Effector CD8-positive, alpha-beta T cell (primary cell): ENCODE measurements at places on chromosomes 3 and 15.

GRCh38 chr3:55923626-55924025, 436.5 kb upstream of the WNT5A start:
- DNase-seq: no peak

DNA sequence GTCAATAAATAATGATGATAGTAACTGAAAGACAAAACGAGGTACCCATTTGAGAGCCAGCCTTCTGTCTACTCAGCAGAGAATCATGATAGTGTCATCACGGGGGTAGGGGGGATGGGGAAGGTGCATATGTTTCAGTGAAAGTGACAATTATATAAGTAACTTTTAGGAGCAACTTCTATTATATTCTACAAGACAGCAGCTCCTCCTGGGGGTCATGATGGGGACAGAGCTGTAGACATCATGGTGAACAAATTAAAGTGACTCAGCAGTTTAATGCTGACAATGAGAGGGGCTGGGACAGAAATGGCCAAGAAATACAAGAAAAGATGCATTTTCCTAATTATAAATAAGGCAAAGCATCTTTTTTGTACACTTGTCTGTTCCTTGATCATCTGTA, 11.8 kb downstream of the CAPN3 start:
- DNase-seq: no peak

GRCh38 chr3:73107676-73108187, 46.3 kb downstream of the EBLN2 start:
- no peak for DNase-seq

DNA sequence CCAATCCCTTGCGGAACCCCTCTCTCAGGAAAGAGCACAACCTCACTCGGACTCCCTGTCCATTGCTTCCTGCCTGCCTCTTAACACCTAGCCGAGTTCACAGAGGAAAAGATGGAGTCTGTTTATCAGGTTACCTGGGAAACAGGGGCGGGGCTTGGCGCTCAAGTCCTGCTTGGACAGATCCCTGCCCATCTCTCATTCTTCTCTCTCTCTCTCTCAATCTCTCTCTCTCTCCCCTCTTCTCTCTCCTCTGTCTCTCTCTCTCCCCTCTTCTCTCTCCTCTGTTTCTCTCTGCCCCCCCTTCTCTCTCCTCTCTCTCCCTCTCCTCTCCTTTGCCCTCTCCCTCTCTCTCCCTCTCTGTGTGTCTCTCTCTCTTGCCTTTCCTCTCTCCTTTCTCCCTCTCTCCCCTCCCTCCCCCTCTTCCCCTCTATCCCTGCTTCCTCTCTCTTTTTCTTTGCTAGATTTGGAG, at the start of gene EFHB:
TSS of gene EFHB (minus strand) at position 120 of the 469 bp plus-strand sequence. CDS start 199 bp downstream, outside the sequence.
- DNase-seq: no peak

GRCh38 chr15:75213768-75214221, 12.1 kb downstream of the C15orf39 start:
- no peak for DNase-seq

DNA sequence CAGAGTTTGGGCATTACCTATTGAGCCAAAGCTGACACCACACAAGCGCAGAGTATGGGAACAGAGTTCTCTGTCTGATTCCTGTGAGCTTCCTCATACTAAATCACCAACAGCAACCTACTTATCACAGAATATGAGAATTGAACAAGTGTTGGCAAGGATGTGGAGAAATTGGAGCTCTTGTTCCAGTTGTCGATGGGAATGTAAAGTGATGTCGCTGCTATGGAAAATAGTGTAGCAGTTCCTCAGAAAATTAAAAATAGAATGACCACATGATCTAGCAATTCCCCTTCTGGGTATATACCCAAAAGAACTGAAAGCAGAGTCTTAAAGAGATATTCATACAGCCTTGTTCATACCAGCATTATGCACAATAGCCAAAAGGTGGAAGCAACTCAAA, 33.4 kb downstream of the CD86 start:
- DNase-seq: no peak

DNA sequence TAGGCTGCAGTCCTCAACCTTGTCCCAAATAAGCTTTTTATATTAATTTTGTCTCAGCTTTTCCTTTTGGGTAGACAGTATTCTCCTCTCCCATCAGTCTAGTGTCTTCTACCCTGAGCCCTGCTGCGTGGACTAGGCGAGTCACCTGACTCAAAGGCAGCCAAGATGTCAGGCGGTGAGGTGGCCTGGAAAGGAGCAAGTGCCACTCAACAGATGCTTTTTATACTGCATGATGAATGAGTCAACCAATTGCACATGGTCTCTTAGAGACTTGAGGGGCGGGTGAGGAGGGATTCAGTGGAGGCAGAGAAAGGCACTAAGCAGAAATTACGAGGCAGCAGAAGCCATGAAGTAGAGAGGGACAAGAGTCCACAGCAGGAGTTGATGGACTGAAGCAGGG, 95.9 kb downstream of the FRMD4B start:
- no peak for DNase-seq

GRCh38 chr3:129336093-129336706, 57.5 kb downstream of the HMCES start:
- DNase-seq: no peak

- no peak for DNase-seq
Observed at GRCh38 chr3:190426806-190427507, 22.7 kb downstream of the TMEM207 start.

GRCh38 chr15:68344600-68344999, 67.1 kb downstream of the FEM1B start:
- DNase-seq: no peak

DNA sequence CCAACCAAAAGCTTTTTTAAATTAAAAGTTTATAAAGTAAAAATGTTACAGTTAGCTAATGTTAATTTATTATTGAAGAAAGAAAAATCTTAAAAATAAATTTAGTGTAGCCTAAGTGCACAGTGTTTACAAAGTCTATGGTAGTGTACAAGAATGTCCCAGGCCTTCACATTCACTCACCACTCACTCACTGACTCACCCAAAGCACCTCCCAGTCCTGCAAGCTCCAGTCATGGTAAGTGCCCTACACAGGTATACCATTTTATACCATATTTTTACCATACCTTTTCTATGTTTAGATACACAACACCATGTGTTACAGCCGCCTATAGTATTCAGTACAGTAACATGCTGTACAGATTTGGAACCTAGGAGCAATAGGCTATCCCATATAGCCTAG, 29.1 kb downstream of the SSR3 start:
- DNase-seq: no peak

GRCh38 chr15:29289173-29289572, 19.6 kb upstream of the NSMCE3 start:
- no peak for DNase-seq
